ENCODE measurements at places on chromosomes 7 and 10.

GRCh38 chr7:149827089-149827981 lies 10.8 kb upstream of the ZNF862 start:
- DNase-seq, result no peak

- no peak for DNase-seq
Observed at GRCh38 chr7:116169060-116169459, 41.3 kb upstream of the TES start.

DNA sequence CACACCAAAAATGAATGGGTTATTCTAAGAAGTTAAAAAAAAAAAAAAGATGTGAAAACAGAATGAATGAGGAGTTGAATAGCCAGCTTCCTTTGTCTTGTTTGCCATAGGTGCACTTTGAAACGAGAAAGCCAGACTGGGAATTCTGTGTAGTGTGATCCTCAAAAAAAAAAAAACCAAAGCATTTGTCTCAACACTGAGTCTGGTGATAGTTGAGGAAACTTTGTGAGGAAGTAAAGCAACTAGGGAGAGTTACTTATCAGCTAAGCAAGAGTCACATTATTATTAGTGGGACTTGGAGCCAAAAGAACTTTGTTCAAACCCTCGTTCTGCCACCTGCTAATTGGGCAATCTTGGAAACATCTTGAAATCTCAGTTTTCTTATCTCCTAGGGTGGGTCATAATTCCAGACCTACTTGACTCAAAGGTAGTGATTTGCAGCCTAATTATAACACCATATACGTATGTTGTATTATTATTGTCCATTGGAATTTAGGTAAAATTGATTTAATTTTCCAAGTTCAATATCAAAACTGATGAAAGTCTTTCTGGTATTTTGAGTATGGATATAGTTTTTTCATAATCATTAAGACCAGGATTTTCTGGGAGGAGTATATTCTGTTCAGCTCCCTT lies 99.8 kb upstream of the GJD4 start:
- no peak for DNase-seq

GRCh38 chr7:78139335-78139734 lies 340.8 kb downstream of the PHTF2 start:
- DNase-seq, result no peak

GRCh38 chr10:60304829-60305379 lies 84.8 kb downstream of the ANK3 start:
- DNase-seq, result no peak

DNA sequence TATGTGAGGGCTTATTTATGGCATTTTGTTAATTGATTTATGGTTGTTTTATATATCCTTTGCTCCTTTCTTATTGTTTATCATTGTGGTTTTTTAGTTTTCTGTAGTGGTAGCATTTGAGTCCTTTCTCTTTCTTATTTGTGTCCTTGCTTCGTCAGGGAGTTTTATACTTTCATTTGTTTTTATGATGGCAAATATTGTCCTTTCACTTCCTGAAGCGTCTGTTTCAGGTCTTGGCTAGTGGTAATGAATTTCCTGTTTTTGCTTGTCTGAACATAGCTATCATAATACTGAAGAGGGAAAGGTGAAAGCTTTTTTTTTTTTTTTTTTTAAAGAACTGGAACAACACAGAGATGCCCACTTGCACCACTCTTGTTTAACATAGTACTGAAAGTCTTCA lies 228.2 kb downstream of the ATRNL1 start:
- no peak for DNase-seq
